ENCODE measurements at places on chromosomes 12 and 14. TPM values are rescaled to one million over a fixed set of nuclear protein-coding genes. Genes with fewer than 3 reads are reported as not detected.

- H3K36me3 ChIP-seq, result no peaks in the 10 kb centered on the region
- H3K4me3 ChIP-seq, result no peak overlapping the region
- H3K27ac ChIP-seq, result no peak overlapping the region
- no peak for DNase-seq
- H3K27me3 ChIP-seq, result no peaks in the 10 kb centered on the region
Observed at GRCh38 chr14:54026671-54027070, 70.0 kb upstream of the BMP4 start.

DNA sequence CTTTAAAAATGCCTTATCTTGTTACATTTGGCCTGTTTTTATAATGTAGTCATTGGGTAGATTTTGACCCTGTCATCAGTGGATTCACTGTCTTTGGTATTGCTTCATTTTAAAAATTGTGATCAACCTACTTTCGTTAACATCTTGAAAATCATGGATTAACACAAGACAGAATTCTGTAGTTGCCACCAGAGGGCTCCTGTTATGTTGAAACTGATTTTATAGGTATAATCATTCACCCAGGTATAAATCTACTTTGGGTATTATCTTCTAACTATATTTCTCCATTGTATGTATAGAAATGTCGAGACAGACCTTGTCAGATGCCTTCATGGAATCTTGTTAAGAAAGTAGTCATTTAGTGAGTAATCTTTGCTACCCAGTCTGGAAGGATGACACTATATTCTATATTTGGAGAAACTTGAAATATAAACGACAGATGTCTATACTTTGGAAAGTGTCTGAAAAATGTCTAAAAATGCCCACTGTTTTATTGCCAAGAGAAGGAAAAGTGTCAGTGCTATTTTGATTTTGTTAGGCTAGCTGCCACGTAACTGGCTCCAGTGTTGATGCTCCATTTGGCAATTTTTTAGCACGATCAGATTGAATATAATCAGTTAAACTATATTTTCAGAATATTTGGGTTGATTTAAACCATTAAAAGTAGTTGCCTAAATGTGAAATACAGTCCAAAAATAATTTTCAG lies 129.4 kb downstream of the PELI2 start:
- no peak overlapping the region for H3K27ac ChIP-seq
- no peak for DNase-seq
- H3K4me3 ChIP-seq, result no peak overlapping the region
- no peaks in the 10 kb centered on the region for H3K36me3 ChIP-seq
- H3K4me1 ChIP-seq, result peaks cover 11% of the 10 kb centered on the region

- H3K4me3 ChIP-seq, result no peak overlapping the region
- no peak overlapping the region for H3K27ac ChIP-seq
- no peaks in the 10 kb centered on the region for H3K36me3 ChIP-seq
- no peaks in the 10 kb centered on the region for H3K4me1 ChIP-seq
- peak; percentile 25 for DNase-seq
- no peaks in the 10 kb centered on the region for H3K27me3 ChIP-seq
Observed at GRCh38 chr12:30417697-30418231, 277.9 kb downstream of the IPO8 start.

DNA sequence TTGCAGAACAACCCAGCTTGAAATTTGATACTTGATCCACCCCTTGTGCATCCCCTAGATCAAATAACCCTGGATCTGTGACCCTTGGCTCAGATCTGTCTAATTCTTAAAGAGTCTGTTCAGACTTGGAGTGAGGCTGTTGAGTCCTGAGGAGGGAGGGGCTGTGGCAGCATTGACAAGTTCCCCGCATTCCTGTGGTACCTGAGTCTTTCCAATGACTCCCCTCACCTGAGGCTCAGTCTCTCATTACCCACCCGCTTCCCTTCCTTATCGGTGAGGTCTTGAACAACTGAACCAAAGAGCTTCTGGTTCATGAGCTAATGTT lies 16.1 kb upstream of the HDAC7 start:
- no peaks in the 10 kb centered on the region for H3K27me3 ChIP-seq
- H3K4me3 ChIP-seq, result no peak overlapping the region
- H3K36me3 ChIP-seq, result no peaks in the 10 kb centered on the region
- H3K27ac ChIP-seq, result no peak overlapping the region
- DNase-seq, result no peak
- H3K4me1 ChIP-seq, result no peaks in the 10 kb centered on the region

C14orf132 gene
- 8.3 TPM for total RNA-seq

- DNase-seq, result peak; percentile 3
- H3K27ac ChIP-seq, result no peak overlapping the region
- H3K4me1 ChIP-seq, result no peaks in the 10 kb centered on the region
Observed at GRCh38 chr12:130281153-130281799, 56.4 kb upstream of the PIWIL1 start.

GRCh38 chr14:83863042-83863774 lies 1666.7 kb upstream of the FLRT2 start:
- H3K4me1 ChIP-seq, result peaks cover 15% of the 10 kb centered on the region
- no peak overlapping the region for H3K4me3 ChIP-seq
- no peaks in the 10 kb centered on the region for H3K27me3 ChIP-seq
- no peak overlapping the region for H3K27ac ChIP-seq

IRAK4 gene
- 9.0 TPM for total RNA-seq

HHIPL1 gene
- 0.15 TPM for total RNA-seq

TUBA1B gene
- total RNA-seq, result 3,645 TPM

DNA sequence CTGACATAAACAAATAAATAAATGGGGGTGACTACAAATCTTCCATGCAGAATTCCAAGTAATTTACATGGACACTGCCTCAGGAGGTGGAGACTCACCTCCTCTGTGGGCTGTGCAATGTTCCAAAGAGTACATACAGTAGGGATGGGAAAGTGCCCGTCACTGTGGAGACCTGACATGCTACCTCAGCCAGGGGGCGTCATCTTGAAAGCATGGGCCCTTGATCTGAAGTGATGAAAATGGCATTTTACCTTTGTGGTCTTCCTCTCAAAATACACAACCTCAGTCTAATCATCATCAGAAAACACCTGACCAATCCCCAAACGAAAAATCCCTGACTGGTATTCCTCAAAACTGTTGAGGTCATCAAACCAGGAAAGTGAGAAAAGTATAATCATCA lies 48.4 kb downstream of the ANAPC7 start:
- H3K4me3 ChIP-seq, result no peak overlapping the region
- peak; percentile 43 for DNase-seq
- H3K27ac ChIP-seq, result no peak overlapping the region

GRCh38 chr12:31235868-31236395 lies 90.0 kb downstream of the SINHCAF start:
- no peaks in the 10 kb centered on the region for H3K27me3 ChIP-seq
- no peak overlapping the region for H3K4me3 ChIP-seq
- H3K36me3 ChIP-seq, result no peaks in the 10 kb centered on the region
- no peak overlapping the region for H3K27ac ChIP-seq
- no peaks in the 10 kb centered on the region for H3K4me1 ChIP-seq
- DNase-seq, result no peak

GRCh38 chr12:120085920-120086645 lies 30.5 kb downstream of the RAB35 start:
- H3K4me3 ChIP-seq, result peak overlapping the region; percentile 43
- no peaks in the 10 kb centered on the region for H3K27me3 ChIP-seq
- peaks cover 28% of the 10 kb centered on the region for H3K4me1 ChIP-seq
- DNase-seq, result no peak

DNA sequence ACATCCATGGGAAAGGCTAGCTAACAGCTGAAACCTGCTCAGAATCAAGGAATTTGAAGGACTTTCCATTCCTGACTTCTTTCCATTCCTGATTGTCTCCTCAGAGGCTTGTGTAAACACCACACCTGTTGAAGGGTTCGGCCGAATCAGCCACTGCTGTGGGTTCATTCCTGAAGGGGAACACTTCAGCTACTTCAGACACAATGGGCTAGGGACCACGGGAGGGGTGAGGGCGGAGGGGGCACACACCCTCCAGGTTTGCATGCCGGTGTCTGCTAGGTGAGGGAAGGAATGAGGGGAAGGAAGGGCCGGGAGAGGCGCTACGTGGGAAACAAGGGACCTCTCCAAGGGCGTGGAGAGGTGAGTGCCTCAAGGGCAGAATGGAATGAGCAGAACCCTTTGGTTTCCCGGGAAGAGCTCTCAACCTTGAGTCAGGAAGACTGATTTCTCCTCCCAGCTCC lies 1.3 kb downstream of the GPRC5A start:
- H3K27ac ChIP-seq, result no peak overlapping the region
- no peak overlapping the region for H3K4me3 ChIP-seq
- H3K4me1 ChIP-seq, result peaks cover 9% of the 10 kb centered on the region
- no peak for DNase-seq
- no peaks in the 10 kb centered on the region for H3K27me3 ChIP-seq

GRCh38 chr12:93109551-93110203 lies 180.6 kb upstream of the EEA1 start:
- no peaks in the 10 kb centered on the region for H3K27me3 ChIP-seq
- no peak for DNase-seq
- H3K27ac ChIP-seq, result peak overlapping the region; percentile 82
- no peak overlapping the region for H3K4me3 ChIP-seq
- H3K4me1 ChIP-seq, result peaks cover 37% of the 10 kb centered on the region

TGFB3 gene
- 11.6 TPM for total RNA-seq

- no peak overlapping the region for H3K4me3 ChIP-seq
- no peak overlapping the region for H3K27ac ChIP-seq
- peaks cover 7% of the 10 kb centered on the region for H3K4me1 ChIP-seq
- no peaks in the 10 kb centered on the region for H3K27me3 ChIP-seq
- no peaks in the 10 kb centered on the region for H3K36me3 ChIP-seq
Observed at GRCh38 chr12:53825246-53826081, 73.7 kb upstream of the CISTR start.

RAPGEF3 gene
- total RNA-seq, result 5.7 TPM

DNA sequence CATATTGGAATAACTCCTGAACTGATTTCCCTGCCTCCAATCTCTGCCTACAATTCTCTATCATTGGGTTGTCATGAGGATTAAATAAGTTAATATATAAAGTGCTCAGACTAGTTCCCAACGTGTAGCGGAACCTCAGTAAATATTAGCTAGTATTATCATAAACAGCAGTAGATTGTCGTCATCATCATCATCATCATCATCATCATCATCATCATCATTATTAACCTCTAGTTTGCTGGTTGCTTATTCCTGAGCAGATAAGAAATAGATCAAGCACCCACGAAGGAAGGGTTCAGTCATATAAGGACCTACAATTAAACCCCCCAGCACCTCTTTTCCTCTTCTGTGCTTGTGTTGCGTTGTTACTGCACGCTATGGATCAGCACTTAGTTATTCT lies 48.8 kb upstream of the PARP11 start:
- H3K36me3 ChIP-seq, result no peaks in the 10 kb centered on the region
- H3K27ac ChIP-seq, result no peak overlapping the region
- H3K27me3 ChIP-seq, result peaks cover 18% of the 10 kb centered on the region
- no peak for DNase-seq
- H3K4me1 ChIP-seq, result no peaks in the 10 kb centered on the region

RERG gene
- not detected for total RNA-seq

ACOT4 gene
- total RNA-seq, result 0.28 TPM

- no peaks in the 10 kb centered on the region for H3K36me3 ChIP-seq
- no peak overlapping the region for H3K27ac ChIP-seq
- H3K4me1 ChIP-seq, result no peaks in the 10 kb centered on the region
- DNase-seq, result no peak
Observed at GRCh38 chr14:25122211-25122610, 72.3 kb upstream of the STXBP6 start.

PLBD1 gene
- total RNA-seq, result not detected

- no peaks in the 10 kb centered on the region for H3K27me3 ChIP-seq
- H3K27ac ChIP-seq, result no peak overlapping the region
- H3K4me1 ChIP-seq, result no peaks in the 10 kb centered on the region
- no peak for DNase-seq
- no peaks in the 10 kb centered on the region for H3K36me3 ChIP-seq
- H3K4me3 ChIP-seq, result no peak overlapping the region
Observed at GRCh38 chr14:65301862-65302539, 110.5 kb upstream of the FUT8 start.

DNA sequence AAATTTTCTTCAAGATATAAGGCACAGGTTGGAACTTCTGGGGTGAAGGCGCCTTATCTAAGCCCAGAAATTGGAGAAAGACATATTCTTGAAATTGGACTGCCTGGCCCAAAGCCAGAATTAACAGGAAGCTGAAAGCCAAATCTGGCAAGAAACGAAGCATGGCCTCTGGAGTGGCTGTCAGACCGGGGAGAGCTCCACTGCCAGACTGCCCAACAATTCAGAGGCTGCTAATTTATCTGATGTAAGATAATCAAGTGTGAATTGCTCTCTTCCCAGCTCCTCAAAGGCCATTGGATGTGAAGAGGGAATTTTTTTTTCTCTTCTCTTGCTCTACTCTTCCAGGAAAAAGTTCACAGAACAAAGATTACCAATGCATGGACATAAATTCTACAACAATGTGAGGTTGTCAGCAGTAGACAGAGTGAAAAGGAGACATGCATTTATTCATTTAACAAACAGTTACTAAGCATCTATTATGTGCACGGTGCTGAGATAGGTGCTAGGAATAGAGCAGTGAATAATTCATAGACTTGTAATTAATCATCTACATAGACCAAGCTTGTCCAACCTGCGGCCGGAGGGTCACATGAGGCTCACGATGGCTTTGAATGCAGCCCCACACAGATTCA lies at the start of gene GDF3:
Gene GDF3, minus strand, starts transcription at position 210 of the 632 bp plus-strand sequence. Its CDS starts 47 bp downstream, at position 163.
- no peak within 1 kb of the TSS for H3K27ac ChIP-seq
- no peak within 1 kb of the TSS for H3K4me3 ChIP-seq
- H3K36me3 ChIP-seq, result no peaks in the 10 kb centered on the region
- no peaks in the 10 kb centered on the region for H3K27me3 ChIP-seq
- H3K4me1 ChIP-seq, result peaks cover 4% of the 10 kb centered on the region
- DNase-seq, result peak; percentile 26
